Left hindlimb (tissue), 1 donor: ENCODE measurements at places on chromosomes 2 and 18.
A peak's percentile ranks its signal among the peaks of the same experiment; 100 is the strongest.

GRCh38 chr2:150485114-150485870, 2.2 kb downstream of the RND3 start:
- DNase-seq, result peak; percentile 87

- DNase-seq, result no peak
These were observed 287.2 kb downstream of the RDH14 start for GRCh38 chr2:18273205-18273604.

- peak; percentile 68 for DNase-seq
These were observed 68.4 kb downstream of the POLR1A start for GRCh38 chr2:86037141-86037794.

GRCh38 chr2:201261906-201262305, 1.6 kb downstream of the CASP8 start:
- no peak for DNase-seq

DNA sequence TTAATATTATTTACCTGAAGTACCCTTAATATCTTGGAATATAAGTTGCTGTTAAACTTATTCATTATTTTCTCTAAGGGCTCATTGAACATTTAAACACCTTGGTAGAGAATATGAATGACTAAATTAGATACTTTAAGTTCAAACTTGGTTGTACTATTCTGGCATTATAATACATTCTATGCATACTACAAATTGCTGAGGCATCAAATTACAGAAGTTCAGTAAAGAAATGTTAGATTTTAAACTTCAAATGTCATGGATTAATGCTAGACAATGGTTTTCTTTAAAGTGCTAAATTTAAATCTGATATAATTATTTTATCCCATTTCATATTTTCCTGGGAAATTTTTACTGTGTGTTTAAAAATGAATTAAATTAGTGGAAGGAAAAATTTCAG, 63.1 kb downstream of the CDCA7 start:
- no peak for DNase-seq

GRCh38 chr18:35549564-35549963, 32.0 kb upstream of the GALNT1 start:
- no peak for DNase-seq

DNA sequence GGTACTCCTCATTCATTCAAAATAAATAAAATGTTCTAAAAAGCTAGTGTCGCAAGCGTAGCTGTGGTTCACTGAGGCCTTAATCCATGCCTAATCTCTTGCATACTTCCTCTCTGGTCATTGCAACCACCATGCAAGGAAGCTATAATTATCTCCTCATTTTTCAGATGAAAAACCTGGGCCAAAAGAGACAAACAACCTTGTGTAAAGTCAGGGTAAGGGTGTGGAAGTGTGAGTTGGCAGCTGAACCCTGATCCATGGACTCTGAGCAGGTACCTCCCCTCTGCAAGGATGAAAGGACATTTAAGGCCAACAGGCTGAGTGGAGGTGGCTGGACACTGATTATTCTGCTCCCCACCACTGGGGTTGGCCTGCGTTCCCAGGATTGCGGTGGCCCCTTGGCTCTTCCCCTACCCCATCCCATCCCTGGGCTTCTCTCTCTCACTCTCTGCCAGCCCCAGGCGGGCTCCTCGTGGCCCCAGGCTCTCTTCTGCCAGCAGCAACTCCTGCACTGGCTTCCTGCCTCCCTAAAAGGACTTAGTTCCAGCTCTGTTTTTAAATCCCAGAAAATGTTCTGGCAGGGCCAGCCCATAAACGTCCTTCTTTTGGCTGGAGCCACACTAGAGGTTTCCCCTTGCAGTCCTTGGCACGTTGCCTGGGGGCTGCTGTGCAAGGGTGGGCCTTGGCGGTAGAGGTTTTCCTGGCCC, 72.0 kb upstream of the AFF3 start:
- DNase-seq, result peak; percentile 92

DNA sequence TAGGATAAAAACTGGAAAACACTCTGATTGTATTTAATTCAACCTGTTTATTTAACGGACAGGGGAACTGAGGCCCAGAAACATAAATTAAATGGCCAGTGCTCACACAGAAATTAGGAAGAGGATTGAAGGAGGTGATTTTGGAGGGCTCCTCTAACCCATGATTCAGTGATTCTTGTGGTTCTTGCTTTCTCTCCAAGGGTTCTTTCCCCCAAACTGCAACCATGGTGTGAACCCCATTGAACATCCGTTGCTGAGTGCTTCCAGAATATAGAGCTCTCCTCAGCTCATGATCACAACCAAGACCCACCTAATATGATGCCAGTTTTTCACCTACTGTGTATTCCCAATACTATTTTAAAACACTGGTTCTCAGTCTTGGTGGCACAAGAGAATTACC, 41.4 kb downstream of the BMP10 start:
- no peak for DNase-seq

- DNase-seq, result no peak
These were observed 37.1 kb downstream of the SH2D6 start for GRCh38 chr2:85455552-85456090.

DNA sequence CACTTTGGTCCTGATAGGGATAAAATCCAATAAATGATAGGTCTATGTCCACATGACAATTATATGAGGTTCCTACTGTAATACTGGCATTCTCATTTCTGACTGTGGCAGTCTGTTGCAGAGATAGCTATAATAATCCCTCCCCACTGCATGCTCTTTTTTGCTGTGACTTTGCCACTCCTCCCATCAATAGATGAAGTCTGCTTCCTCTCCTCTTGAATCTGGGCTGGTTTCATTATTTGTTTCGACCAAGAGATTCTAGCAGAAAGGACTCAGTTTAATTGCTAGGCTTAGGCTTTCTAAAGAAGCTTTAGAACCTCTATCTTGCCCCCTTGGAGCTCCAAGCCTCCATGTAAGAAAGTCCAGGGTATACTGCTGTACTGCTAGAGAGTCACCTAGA, 23.3 kb upstream of the CREB1 start:
- DNase-seq, result no peak

DNA sequence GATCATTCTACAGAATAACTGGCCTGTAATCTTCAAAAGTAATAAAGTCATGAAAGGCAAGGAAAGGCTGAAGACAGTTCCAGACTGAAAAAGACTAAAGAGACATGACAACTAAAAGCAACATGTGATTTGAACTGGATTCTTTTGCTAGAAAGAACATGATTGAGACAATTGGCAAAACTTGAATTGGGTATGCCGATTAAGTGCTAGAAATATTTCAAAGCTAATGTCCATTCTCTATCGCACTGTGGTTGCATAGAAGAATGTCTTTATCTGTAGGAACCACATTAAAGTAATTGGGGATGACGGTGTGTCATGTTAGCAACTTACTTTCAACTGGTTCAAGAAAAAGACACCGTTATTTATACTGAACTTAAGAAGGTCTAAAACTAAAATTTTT, 98.5 kb downstream of the EXOC6B start:
- DNase-seq, result no peak

GRCh38 chr2:9744256-9745004, 98.8 kb upstream of the TAF1B start:
- no peak for DNase-seq
